ENCODE measurements at places on chromosomes 12 and 14.

- no peak for DNase-seq
Observed at GRCh38 chr12:24705216-24705615, 243.7 kb downstream of the BCAT1 start.

DNA sequence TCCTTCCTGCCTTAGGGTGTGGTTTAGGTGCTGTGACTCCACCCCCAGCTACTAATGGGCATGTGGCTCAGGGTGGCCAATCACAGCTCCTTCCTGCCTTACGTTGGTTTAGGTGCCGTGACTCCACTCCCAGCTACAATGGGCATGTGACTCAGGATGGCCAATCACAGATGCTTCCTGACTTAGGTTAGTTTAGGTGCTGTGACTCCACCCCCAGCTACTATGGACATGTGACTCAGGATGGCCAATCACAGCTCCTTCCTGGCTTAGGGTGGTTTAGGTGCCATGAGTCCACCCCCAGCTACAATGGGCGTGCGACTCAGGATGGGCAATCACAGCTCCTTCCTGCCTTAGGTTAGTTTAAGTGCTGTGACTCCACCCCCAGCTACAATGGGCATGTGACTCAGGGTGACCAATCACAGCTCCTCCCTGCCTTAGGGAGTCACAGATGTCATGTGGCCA, 163.9 kb downstream of the TBX5 start:
- no peak for DNase-seq

- no peak for DNase-seq
Observed at GRCh38 chr14:97948841-97949240, 1151.7 kb downstream of the VRK1 start.

DNA sequence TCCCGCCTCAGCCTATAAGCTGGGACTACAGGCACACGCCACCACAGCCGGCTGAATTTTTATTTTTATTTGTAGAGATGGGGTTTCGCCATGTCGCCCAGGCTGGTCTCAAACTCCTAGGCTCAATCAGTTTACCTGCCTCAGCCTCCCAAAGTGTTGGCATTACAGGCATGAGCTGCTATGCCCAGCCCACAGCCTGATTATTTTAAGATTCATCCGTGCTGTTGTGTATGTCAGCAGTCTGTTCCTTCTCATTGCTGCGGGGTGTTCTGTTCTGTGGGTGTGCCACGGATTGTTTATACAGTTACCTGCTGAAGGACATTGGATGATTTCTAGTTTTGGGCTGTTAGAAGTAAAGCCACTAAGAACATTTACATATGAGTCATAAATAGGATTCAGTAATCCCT, 9.6 kb upstream of the EP400 start:
- no peak for DNase-seq

DNA sequence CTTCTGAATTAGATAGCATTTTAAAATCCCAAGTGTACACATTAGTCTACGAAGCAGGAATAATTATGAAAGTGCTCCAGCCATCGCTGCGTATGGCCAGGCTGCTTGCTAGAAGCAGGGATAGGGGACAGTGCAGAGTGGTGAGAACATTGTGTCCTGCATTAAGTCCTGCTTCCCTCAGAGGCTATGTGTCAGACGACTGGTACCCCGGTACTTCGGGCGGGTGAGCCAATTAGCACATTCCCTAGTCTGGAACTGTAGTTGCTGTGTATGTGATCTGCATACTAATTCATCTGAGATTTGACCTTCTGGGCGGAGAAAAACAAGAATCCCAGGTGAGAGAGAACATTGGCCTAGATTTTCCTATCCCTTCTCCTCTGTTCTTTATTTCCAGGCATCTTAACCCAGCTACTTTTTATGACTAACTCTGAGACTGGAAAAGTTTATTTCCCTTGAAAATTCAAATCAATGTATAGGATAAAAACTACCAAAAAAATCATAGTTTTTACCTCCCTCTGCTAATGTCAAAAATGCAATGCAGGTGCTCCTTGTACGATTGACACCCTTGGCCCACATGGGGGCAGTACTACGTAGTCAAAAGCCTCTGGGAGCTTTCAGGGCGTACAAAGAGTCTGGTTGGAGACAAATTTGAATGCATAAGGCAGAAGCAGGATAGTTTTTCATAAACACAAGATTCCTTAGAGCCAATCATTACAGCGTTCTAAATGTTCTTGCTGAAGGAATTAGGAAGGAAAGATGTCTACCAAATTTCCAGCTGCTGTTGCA, 764.3 kb downstream of the NOVA1 start:
- DNase-seq: no peak

GRCh38 chr12:121495746-121496145, 85.1 kb downstream of the KDM2B start:
- DNase-seq: no peak

- DNase-seq: no peak
Observed at GRCh38 chr12:106051853-106052531, 86.8 kb downstream of the NUAK1 start.

DNA sequence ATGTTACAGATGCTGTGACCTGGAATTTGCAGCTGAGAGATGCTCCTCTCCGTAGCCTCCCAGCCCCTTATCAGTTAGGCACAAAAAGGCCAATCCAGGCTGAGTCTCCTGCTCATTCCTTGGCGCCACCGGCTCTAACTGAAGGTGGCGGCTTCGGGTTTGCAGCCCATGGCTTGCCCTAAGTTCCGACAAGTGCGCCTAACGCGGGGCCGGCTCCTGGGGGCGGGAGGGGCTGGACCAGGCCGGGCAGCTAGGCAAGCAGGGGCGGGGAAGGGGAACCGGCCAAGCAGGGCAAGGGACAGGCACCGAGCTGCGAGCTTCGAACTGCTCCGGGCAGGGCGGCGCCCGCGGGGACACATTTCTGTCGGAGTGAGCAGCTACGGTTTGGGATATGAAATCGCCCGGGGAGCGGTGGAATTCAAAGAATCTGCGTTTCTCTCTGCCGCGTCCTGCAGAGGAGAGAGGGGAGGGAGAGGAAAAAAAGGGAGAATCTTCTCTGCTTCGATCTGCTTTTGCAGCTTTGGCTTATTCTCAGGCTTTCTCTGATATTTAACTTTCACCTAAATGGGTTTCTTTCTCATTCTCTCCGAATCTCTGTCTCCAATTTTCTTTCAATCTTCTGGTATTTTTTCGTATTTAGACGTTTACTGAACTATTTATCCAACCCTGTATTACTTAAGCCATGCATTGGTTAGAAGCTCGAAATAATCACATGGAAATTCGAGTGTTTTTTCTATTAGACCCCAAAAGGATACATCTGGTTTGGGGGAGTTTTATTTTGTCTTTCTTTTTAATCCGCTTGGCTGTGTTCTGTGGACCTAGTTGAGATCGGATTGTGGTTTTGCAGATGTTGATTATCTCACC, 1.6 kb upstream of the HOXC12 start:
- no peak for DNase-seq

GRCh38 chr14:39957290-39957689, 525.1 kb upstream of the FBXO33 start:
- no peak for DNase-seq

DNA sequence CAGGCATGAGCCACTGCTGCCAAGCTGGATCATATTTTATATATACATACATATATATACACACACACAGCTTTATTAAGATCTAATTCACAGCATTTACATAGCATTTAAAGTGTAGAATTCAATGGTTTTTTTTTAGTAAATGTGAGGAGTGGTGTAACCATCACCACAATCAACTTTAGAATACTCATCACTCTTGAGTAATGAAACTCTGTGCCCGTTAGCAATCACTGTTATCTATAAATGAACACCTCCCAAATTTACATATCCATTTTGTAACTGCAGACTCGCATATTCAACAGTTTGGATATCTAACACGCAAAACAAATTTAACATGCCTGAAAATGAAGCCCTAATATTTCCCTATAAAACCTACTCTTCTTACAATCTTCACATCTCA, 90.9 kb downstream of the PPP1R12A start:
- DNase-seq: no peak

GRCh38 chr12:53585448-53586125, 40.6 kb downstream of the ATF7 start:
- no peak for DNase-seq
